ENCODE measurements at places on chromosomes 11 and 22. TPM values are rescaled to one million over a fixed set of nuclear protein-coding genes. Genes with fewer than 3 reads are reported as not detected.

DNA sequence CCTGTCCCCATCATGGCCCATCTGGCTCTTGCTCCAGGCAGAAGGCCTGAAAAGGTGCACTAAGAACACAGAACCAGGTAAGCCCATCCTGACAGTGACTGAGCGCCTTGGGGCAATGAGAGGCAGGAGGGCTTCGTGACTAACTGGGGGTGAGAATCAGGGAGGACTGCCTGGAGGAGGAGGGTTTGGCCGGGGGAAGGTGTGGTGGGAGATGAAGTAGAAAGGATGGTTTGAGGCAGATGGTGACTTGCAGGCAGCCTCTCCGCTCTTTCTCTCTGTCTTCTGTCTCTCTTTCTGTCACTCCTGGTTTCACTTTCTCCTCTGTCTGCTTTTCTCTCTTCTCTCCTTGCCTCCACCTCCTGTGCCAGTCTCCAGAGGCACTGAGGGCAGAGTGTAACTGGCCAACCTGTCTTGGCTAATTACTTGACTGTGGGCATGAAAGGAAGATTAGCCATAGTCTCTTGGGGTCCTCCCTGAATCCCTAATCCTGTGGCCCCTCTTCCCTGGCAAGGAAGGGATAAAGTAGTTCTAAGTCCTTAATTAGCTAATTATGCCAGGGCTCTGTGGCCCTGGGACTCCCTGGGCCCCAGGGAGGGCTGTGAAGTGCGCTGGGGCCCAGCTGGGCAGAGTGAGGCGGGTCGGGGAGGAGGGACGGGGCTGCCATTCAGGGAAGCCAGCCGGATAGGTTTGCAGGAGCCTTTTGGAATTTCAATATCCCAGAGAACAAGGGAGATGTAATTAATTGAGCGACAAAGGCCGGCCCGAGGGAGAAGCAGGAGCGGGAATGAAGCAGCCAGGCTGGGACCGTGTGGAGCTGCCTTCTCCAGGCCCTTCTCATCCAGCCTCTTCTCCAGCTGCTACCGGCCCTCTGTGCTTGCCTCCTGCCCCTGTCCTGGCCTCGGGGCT lies 61.1 kb downstream of the CACNA1I start:
- DNase-seq, result no peak

GRCh38 chr11:133984828-133985227 lies 28.1 kb upstream of the IGSF9B start:
- DNase-seq, result no peak

GRCh38 chr11:70243912-70244652 lies 26.4 kb upstream of the PPFIA1 start:
- no peak for DNase-seq

DNA sequence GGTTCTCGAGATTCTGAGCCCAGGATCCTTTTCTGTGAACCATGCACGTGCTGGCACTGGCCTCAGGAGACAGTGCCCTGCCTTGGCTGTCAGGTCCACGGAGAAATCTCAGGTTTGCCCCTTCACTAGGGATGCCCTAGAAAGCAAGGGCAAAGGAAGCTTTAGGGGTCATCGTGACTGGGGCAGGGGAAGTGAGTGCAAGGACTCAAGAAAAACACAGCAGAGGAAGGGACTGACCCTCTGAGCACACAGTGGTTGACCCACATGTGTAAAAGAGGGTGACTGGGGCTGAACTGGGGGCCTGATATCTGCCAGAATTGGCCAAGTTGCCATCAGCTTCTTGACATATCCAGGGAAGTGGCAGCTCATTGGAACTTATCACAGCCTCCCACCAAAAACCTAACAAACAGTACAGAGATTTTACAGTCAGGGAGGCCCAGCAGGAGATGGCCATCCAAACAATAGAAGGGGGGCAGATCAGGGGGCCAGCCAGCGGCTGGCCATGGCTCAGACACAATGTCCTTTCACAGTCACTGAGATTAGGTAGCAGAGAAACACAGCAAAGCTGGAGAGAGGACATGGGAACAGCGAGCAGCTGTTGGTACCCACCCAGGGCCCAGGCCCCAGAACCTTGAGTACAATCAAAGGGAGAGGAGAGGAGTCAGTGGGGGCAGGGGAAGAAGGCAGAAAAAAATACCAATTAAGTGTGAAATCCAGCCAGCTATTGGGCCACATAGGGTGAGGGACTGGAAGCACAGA lies 4.4 kb downstream of the TMEM121B start:
- no peak for DNase-seq

CNTF gene
- total RNA-seq, result 2.5 TPM

LINC01488 gene
- total RNA-seq, result not detected

DNA sequence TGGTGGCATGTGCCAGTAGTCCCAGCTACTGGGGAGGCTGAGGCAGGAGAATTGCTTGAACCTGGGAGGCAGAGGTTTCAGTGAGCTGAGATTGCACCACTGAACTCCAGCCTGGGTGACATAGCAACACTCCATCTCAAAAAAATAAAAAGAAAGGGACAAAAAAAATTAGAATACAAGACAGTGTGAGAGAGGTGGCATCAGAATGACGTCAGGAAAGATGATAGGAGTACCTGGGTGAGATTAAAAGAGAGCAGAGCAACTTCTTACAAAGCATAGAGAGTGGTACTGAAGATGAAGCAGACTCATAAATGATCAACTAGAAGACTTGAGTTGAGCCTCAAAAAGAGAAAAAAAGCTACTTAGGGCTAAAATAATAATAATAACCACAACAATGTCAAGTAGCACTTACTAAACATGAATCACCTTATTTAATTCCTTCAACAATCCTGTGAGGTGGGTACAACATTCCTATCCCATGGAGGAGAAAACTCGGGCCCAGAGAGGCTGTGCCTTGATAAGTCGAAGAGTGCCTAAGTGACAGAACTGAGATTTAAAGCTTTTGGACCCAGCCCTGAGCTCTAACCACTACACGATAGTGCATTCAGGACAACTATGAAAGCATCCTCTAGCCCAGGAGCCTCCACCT lies 5.2 kb upstream of the SLN start:
- DNase-seq, result no peak
